ENCODE measurements at places on chromosomes 11 and 22.

GRCh38 chr11:64804346-64805210, 1.6 kb upstream of the MAP4K2 start:
- no peak for DNase-seq

DNA sequence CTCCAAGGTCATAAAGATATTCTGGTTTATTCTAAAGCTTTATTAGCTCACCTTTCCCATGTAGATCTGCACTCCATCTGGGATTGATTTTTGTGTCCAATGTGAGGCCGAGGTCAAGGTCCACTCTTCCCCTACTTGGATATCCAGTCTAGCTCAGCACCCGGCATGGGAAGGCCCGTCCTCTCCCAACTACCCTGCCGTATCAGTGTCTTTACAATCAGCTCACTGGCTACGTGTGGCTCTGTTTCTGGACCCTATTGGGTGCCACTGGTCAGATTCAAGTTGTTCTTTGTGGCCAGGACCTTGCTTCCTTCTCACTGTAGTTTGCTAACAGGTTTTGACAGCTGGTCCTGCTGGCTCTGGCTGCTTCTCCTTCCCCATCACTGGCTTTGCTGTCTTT, 30.9 kb downstream of the KCNQ1OT1 start:
- no peak for DNase-seq

- DNase-seq: no peak
Observed at GRCh38 chr11:23569547-23569946, 709.3 kb upstream of the CCDC179 start.

DNA sequence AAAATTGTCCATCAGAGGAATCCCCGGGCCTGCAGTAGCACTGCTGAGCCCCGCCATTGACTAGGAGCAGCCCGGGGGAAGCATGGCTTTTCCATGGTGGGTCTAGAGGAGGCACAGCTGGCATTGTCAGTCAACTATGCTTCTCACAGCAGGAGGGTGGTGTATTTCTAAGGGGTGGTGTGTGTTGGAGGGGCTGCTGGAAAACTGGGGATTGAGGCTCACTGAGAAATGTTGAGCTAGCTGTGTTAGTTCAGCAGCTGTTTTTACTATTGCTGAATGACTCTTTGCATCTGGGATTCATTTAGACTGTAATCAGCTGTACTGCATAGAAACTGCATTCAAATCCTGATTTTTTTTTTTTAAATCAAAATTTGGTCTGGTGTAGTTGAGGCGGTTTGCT, 5.6 kb downstream of the DDX10 start:
- no peak for DNase-seq

GRCh38 chr22:48660790-48661740, 1166.6 kb downstream of the BRD1 start:
- no peak for DNase-seq

- DNase-seq: no peak
Observed at GRCh38 chr11:131281316-131281715, 89.1 kb upstream of the NTM start.

- peak; percentile 9 for DNase-seq
Observed at GRCh38 chr22:35921777-35922176, 106.8 kb downstream of the RBFOX2 start.

- DNase-seq: no peak
Observed at GRCh38 chr11:82462608-82463242, 270.9 kb downstream of the FAM181B start.

DNA sequence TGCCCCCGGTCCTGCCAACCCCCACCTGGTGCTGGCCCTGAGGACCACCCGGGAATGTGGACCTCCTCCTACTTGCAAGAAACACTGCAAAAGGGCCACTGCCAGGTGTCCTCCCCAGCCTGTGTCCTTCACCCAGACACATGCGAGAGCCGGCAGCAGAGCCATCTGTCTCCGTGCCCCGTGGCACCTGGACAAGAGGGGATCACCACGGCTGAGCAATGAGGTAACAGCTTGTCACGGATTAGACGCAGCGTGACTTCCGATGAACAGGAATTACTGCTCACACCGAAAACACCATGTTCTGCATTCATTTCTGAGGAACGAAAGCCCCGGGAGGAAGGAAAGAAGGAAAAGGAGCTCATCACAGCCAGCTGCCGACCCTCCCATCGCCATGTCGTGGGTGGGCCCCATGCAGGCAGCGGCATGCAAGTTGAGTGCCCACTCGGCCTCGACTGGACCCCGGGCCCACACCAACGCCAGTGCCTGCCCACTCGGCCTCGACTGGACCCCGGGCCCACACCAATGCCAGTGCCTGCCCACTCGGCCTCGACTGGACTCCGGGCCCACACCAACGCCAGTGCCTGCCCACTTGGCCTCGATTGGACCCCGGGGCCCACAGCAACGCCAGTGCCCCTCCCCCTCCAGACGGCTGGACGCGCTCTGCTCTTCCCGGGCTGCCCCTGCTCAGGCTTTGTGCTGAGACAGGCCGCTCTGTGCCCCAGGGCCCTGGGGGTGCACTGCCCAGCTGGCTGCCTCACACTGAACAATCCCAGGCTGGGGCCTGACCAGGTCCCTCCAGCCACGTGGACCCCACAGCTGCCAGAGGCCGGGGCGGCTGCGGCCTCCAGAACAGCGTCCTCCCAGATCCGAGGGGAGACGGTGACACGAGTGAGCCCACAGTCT, 22.0 kb downstream of the CHID1 start:
- no peak for DNase-seq

- no peak for DNase-seq
Observed at GRCh38 chr22:48938741-48939140, 888.9 kb downstream of the BRD1 start.

DNA sequence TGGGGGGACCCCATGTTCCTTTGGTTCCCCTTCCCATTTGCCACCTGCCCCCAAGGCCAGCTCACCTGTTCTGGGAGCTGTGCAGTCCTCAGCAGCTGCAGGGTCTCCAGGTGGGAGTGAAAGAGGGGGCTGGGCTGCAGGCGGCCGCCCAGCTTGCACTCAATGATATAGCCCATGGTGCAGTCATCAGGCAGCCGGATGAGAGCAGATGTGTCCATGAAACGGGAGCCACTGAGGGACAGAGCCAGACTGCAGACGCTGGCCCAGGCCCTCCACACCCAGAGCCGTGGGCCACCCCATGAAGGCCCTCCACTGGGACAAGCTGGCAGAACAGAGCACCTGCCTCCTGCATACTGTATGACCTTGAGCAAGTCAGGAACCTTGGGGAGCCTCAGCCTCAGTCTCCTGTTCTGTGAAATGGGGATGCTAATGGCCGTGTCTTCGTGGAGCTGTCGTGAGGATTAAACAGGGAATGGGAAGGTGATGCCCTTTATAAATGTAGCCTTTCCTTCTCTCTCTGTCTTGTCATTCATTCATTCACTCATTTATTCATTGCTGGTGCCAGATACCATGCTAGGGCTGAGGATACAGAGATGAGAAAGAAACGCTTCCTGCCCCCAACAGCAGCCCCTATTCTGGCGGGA, 11.6 kb downstream of the MFNG start:
- DNase-seq: no peak

DNA sequence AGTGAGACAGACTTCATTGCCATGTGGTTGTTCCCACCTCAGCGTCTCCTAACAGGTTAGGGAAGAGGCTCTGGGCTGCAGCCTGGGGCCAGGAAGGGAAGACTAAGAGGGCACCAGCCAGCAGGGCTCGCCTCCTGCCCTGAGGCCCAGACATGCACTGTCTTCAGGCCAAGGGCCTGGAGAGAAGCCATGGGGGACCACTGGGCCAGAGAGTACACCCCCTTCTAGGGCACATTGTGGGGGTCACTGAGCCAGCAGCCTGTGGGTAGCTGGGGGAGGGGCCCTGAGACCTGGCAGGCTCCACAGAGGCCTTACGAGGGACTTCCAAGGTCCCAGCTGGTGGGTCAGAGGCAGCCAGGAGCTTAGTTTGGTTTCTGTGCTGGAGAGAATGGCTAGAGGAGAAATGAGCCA, 25.0 kb upstream of the MYRF start:
- no peak for DNase-seq

GRCh38 chr22:39960791-39961746, 872 bp downstream of the TMA7B start:
- peak; percentile 50 for DNase-seq

DNA sequence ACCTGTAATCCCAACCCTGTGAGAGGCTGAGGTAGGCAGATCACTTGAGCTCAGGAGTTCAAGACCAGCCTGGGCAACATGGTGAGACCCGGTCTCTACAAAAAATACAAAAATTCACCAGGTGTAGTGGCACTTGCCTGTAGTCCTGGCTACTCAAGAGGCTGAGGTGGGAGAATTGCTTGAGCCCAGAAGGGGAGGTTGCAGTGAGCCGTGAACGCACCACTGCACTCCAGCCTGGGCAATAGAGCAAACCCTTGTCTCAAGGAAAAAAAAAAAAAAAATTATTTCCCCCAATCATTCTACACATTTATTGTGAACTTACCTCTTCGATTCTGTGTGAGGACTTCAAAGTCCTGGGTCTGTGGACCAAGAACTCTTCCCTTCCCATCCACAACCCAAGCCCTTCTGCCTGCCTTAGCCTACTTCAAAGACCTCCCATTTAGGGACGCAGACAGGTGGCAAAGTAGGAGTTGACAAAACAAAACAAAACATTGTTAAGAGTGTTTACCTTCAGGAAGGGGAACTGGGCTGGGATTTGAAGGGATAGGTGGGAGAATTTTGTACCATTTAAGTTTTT, 3.8 kb upstream of the WEE1 start:
- no peak for DNase-seq

GRCh38 chr11:101010899-101011298, 118.7 kb downstream of the PGR start:
- no peak for DNase-seq

- no peak for DNase-seq
Observed at GRCh38 chr11:2298795-2299761, 2.6 kb downstream of the C11orf21 start.

DNA sequence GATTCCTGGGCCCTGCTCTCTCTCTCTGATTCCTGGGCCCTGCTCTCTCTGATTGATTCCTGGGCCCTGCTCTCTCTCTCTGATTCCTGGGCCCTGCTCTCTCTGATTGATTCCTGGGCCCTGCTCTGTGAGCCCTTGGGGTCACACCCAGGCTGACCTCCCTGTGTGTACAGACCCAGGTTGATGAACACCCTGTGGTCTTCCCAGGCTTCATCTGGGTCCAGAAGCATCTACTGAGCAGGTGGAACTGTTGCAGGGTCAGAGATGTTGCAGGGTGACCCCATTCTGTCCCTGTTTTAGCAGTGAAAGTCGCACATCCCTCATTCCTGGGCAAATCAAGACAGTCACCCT, 16.3 kb upstream of the GDPD5 start:
- DNase-seq: no peak
